Muscle of arm (tissue), 14 donors: ENCODE measurements at places on chromosomes 3 and 15. TPM values are rescaled to one million over a fixed set of nuclear protein-coding genes. Genes with fewer than 3 reads are reported as not detected.

PLCH1 gene
- polyA plus RNA-seq, result 0.59 TPM

CTDSPL gene
- 39.1 TPM for polyA plus RNA-seq

SECISBP2L gene
- 39.8 TPM for polyA plus RNA-seq

SEMA5B gene
- 13.4 TPM for polyA plus RNA-seq

DNA sequence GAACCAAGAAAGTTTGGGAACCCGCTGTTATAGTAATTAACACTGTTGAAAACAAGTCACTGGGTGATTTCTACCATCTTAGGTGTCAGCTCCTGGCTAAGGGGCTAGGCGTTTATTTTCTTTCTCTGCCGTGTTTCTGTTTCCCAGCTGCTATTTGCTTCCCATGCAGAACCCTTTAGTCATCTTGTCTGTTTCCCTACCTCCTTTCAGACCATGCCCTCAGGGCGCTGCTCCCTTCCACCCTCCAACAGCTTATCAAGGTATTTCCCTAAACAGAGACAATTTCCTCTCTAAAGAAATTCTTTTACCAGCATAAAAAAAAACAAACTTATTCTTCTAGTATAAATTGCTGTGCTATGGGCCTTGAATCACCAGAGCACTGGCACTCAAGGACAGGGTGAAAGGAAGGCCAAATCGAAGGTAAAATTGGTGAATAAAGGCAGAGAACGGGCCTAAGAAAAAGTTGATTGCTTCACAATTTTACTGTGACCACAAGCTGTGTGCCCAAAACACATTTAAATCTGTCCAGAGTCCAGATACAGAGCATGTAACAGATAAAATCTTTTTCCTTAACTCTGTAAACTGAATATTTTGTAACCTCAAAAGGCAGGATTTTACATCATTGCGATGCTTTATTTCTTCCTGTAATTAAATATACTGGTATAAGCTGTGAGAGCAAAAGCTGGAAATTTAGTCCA, 319.2 kb downstream of the ZNF621 start:
- no peak for DNase-seq

DNA sequence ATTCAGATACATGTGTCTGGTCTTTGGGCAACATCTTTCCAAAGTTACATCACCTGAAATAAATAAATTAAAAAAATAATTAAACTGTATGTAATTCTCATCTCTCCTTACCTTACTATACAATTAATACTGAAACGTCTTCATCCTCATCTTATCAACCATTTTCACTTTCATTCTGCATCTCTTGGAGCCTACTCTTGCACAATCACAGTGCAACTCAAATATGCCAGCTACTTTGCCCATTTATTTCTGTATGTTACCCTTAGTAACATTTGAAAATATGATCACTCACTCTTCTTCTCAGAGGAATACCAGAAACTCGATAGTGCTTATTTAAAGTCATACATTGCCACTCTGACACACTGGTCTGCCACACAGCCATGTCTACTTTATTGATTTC, 1357.1 kb upstream of the CADM2 start:
- DNase-seq, result no peak

GRCh38 chr3:17686613-17687012, 55.8 kb downstream of the TBC1D5 start:
- no peak for DNase-seq

DNA sequence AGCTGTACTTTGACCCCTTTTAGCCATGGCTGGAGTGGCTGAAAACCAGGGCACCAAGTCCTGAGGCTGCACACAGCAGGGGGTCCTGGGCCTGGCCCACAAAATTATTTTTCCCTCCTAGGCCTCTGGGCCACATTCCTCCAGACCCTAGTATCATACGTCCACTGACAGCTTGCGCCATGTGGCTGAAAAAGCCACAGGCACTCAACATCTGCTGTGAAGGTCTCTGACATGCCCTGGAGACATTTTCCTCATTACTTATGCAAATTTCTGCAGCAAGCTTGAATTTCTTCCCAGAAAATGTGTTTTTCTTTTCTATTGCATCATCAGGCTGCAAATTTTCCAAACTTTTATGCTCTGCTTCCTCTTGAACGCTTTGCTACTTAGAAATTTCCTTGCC, 239.0 kb downstream of the SQOR start:
- DNase-seq, result no peak
